Prostate gland (tissue), 2 donors: ENCODE measurements at places on chromosomes 16 and 17. TPM values are rescaled to one million over a fixed set of nuclear protein-coding genes. Genes with fewer than 3 reads are reported as not detected.

Gene LAT
- 5.7 TPM for total RNA-seq

Gene TOB1
- 64.7 TPM for total RNA-seq

Gene CLEC10A
- 5.7 TPM for total RNA-seq

DNA sequence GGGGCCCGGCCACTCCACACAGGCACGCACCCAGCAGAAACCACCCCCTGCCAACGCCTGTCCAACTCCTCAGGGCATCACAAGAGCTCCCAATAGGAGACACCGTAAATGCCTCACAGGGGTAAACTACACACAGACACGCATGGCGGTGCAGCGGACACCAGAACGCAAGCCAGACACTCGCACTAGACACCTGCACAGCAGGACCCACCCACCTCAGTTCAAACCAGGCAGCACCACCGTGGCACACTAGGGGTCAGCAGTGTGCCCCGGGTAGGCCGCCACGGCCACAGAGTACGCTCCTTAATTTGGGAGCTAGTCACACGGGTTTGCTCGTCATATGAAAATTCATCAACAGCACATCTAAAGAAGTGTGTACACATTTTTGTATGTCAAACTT is 3.4 kb downstream of the SLC38A10 start:
- H3K4me1 ChIP-seq = peaks cover 2% of the 10 kb centered on the region
- H3K27ac ChIP-seq = no peak overlapping the region
- no peaks in the 10 kb centered on the region for H3K36me3 ChIP-seq
- no peaks in the 10 kb centered on the region for H3K27me3 ChIP-seq
- no peak overlapping the region for H3K4me3 ChIP-seq
- peak; percentile 71 for DNase-seq
